Uterine smooth muscle cell (primary cell): ENCODE measurements at places on chromosomes 3 and 15. TPM values are rescaled to one million over a fixed set of nuclear protein-coding genes. Genes with fewer than 3 reads are reported as not detected.

Gene CPLX3
- total RNA-seq: not detected in 2 replicates

Gene SEMA3F
- 0.25 and 0.55 TPM in 2 replicates for total RNA-seq

Gene CTXND1
- total RNA-seq: under 0.01 TPM in 2 replicates

Gene PCOLCE2
- total RNA-seq: 16.6 and 25.4 TPM in 2 replicates

Gene SGO1
- total RNA-seq: 4.7 and 16.2 TPM in 2 replicates

Gene ERICH6
- 0.22 TPM in 1 of 2 replicates, not detected in the other for total RNA-seq

Gene PLA1A
- 0.25 and 0.33 TPM in 2 replicates for total RNA-seq

Gene SERF2
- 256 and 546 TPM in 2 replicates for total RNA-seq

Gene PLA2G4F
- total RNA-seq: 0.12 TPM in 1 of 2 replicates, not detected in the other

Gene GOLGA8S
- total RNA-seq: under 0.01 and 0.12 TPM in 2 replicates

Gene VEPH1
- total RNA-seq: 56.1 and 144 TPM in 2 replicates

Gene GUCA1C
- not detected in 2 replicates for total RNA-seq

Gene DHX36
- 48.8 and 59.5 TPM in 2 replicates for total RNA-seq

Gene NLGN1
- 11.2 and 20.1 TPM in 2 replicates for total RNA-seq

Gene ARHGAP11A
- 16.9 and 50.8 TPM in 2 replicates for total RNA-seq

Gene RBM5
- 128 and 164 TPM in 2 replicates for total RNA-seq

Gene MORC1
- total RNA-seq: not detected in 2 replicates

Gene TEX9
- 3.1 and 4.1 TPM in 2 replicates for total RNA-seq

Gene SLC28A1
- under 0.01 and 0.12 TPM in 2 replicates for total RNA-seq

Gene ECT2
- 33.6 and 96.7 TPM in 2 replicates for total RNA-seq

Gene CKMT1A
- not detected in 2 replicates for total RNA-seq

Gene CLDN16
- 0.12 TPM in 1 of 2 replicates, not detected in the other for total RNA-seq

Gene SKIC8
- total RNA-seq: 78.7 and 96.1 TPM in 2 replicates

Gene AHSG
- not detected in 2 replicates for total RNA-seq

Gene KIAA1143
- 17.4 and 19.5 TPM in 2 replicates for total RNA-seq

Gene RAB43
- 11.4 and 13.2 TPM in 2 replicates for total RNA-seq

Gene LRTM1
- total RNA-seq: not detected in 2 replicates

Gene NME9
- total RNA-seq: 0.22 TPM in 1 of 2 replicates, not detected in the other

Gene P2RY1
- total RNA-seq: 0.75 and 1.1 TPM in 2 replicates

Gene SCG5
- total RNA-seq: 3.2 and 14.7 TPM in 2 replicates

Gene RASGRF1
- total RNA-seq: under 0.01 and 0.37 TPM in 2 replicates

Gene REC114
- not detected in 2 replicates for total RNA-seq

Gene H1-8
- not detected in 2 replicates for total RNA-seq

Gene SPTBN5
- under 0.01 and 0.11 TPM in 2 replicates for total RNA-seq

Gene UROC1
- total RNA-seq: not detected in 2 replicates

Gene P3H2
- total RNA-seq: 14.1 and 15.7 TPM in 2 replicates

Gene GATM
- 0.25 and 0.44 TPM in 2 replicates for total RNA-seq

Gene TRAT1
- 0.11 TPM in 1 of 2 replicates, not detected in the other for total RNA-seq

Gene LYZL4
- not detected in 2 replicates for total RNA-seq

Gene CHL1
- total RNA-seq: under 0.01 TPM in 2 replicates

Gene SKOR1
- 0.11 and 0.12 TPM in 2 replicates for total RNA-seq

Gene IRAK2
- 4.9 and 6.2 TPM in 2 replicates for total RNA-seq

Gene PARP15
- total RNA-seq: under 0.01 and 0.11 TPM in 2 replicates

Gene AADACL2
- not detected in 2 replicates for total RNA-seq

Gene TEX55
- total RNA-seq: not detected in 2 replicates

Gene GPX1
- 201 and 234 TPM in 2 replicates for total RNA-seq

Gene CAMK1
- 66.6 and 86.2 TPM in 2 replicates for total RNA-seq

Gene ATOSA
- total RNA-seq: 18.9 and 20.1 TPM in 2 replicates

Gene ADAMTS9
- 1.1 and 2.1 TPM in 2 replicates for total RNA-seq
